ENCODE measurements at places on chromosomes 7 and 10.

GRCh38 chr7:107147464-107148393 is 21.1 kb upstream of the HBP1 start:
- no peak for DNase-seq

GRCh38 chr7:36547416-36547815 is 157.8 kb downstream of the ANLN start:
- DNase-seq: no peak

DNA sequence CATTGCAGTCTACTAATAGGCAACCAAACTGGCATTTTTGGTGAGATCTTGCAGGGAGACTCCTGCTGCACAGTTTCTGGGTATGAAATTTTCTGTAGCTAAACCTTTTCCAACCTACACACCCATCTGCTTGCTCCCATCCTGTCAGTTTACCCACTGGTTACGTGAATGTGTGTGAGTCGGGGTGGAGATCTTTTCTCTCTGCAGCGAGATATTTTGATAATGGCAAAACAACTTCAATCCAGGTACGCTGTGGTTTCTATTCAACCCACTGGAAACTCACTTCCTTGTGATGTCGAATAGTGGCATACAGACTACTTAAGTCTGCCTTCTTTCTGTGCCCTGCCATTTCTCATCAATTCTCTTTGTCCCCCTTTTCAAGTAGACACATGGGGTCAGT is 4.5 kb downstream of the PLEKHA1 start:
- DNase-seq: no peak

DNA sequence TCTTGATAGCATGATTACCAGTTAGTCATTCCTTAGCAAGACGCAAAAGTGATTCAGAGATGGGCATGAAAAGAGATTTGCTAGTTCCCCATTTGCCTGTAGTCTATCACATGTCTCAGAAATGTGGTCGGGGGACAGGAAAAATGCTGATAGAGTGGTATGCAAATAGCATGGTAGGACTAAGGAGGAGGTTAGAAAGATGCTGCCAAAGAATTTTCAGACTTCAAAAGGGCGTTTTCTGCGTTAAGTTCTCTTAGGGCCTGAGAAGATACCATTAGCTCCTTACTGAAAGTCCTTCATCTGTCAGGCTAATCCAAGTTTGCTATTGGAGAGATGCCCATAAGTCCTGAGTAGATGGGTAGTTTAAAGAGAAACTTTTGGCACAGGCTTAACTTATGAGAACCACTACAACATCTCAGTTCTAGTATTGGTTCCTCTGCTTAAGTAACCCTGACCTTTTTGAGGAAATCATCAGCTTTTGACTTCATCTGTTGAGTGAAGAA is 2.7 kb downstream of the CALD1 start:
- no peak for DNase-seq

All from SK-N-DZ (cell line).